Activated CD8-positive, alpha-beta memory T cell treated with anti-CD3 and anti-CD28 coated beads for 4 hours (primary cell): ENCODE measurements at places on chromosomes 12 and 14.

- no peak for DNase-seq
Measured at GRCh38 chr14:91158091-91158790, 44.4 kb downstream of the DGLUCY start.

DNA sequence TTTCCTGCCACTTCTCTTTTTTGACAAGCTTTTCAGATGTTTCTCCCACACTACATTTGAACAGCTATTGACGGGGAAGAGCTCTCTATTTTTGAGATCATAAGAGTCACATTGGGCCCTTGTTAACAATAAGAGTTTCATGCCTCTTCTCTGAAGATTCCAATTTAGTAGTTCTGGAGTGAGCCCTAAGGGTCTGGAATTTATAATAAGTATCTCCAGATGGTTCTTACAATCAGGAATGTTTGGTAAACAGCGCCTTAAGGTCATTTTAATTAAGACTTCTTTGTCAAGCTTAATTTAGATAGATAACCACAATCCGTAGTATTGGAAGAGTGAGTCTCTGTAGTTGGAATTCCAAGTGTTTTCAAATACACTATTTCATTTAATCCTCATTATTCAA, 60.6 kb upstream of the HECTD1 start:
- no peak for DNase-seq

DNA sequence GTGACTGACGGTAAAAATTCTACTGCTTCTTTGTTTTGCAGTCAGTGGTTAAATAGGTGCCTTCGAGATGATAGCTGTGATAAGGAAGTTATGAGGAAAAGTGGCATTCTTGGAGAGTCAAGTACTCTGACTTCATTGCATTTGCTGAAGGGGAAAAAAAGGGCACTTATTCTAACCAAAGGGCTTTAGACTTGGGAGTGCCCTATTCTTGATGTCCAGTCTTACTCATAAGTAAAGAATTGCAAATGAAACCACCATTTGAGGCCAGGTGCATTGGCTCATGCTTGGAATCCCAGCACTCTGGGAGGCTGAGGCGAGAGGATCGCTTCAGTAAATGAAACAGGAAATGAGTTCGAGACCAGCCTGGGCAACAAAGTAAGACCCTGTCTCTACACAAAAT, 40.3 kb downstream of the BRAP start:
- no peak for DNase-seq

GRCh38 chr12:44077294-44077693, 241.4 kb downstream of the TMEM117 start:
- no peak for DNase-seq

DNA sequence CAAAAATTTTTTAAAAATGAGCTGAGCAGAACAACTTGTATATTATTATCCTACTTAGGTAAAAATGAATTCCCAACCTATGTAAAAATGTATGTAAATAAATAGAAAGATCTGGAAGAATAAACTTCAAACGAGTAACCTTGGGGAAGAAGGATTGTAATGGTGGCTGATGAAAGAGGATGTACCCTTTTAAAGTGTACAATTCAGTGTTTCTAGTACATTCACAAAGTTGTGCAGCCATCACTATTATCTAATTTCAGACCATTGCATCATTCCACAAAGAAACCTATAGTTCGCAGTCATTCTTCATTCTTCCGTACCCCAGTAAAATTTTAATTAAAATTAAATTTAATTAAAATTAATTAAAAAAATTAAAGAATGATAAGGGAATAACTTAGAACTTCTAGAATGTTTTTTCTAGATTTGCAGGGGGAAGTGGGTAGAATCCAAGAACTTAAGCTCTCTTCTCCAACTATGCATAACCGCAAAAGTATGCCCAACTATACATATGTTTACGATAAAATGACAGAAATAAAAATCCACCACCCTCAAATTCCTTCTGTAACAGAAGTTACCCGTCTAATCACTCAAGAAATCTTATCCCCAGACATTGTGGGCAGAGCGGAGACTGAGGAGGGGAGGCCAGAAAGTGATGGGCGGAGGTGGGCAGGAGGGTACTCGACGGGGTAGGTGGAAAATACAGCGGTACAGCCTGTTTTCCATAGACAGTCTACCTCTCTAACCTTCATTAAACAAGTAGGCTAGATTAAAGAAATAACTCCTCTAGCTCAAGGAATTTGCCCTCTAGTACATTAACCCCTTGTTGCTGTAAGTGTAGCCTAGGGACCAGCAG, 921 bp downstream of the DEPDC4 start:
- DNase-seq = no peak

- DNase-seq = no peak
Measured at GRCh38 chr12:74111688-74112360, 425.8 kb upstream of the ATXN7L3B start.
